ENCODE measurements at places on chromosomes 3 and 15.

- DNase-seq = no peak
Observed at GRCh38 chr3:114214542-114215341, 22.6 kb downstream of the ZNF80 start.

GRCh38 chr3:62833538-62833937 is 41.7 kb downstream of the CADPS start:
- no peak for DNase-seq

DNA sequence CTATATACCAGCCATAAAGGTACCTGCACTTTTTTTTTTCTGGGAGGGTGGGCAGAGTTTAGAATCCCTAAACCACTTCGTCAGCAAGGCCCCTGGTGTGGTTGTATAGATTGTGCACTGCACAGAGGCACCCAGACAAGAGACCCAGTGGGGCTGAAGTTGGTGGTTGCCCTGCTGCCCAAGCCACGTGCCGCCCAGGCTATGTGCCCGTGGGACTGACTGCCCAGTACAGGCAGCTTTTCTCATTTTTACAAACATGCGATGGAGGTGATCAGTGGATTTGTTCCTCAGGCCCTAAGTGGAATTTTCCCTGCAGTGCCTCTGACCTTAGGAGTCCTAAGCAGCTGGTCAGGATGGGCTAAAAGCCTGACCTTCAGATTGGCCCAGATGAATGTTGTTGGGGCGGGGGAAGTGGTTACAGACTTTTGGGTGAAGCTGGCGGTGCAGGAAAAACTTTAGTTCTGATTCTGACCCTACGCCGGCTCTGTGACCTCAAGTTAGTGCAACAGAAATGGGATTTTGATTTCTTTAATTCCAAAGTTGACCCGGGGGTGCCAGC is 34.9 kb upstream of the LIMD1 start:
- no peak for DNase-seq

DNA sequence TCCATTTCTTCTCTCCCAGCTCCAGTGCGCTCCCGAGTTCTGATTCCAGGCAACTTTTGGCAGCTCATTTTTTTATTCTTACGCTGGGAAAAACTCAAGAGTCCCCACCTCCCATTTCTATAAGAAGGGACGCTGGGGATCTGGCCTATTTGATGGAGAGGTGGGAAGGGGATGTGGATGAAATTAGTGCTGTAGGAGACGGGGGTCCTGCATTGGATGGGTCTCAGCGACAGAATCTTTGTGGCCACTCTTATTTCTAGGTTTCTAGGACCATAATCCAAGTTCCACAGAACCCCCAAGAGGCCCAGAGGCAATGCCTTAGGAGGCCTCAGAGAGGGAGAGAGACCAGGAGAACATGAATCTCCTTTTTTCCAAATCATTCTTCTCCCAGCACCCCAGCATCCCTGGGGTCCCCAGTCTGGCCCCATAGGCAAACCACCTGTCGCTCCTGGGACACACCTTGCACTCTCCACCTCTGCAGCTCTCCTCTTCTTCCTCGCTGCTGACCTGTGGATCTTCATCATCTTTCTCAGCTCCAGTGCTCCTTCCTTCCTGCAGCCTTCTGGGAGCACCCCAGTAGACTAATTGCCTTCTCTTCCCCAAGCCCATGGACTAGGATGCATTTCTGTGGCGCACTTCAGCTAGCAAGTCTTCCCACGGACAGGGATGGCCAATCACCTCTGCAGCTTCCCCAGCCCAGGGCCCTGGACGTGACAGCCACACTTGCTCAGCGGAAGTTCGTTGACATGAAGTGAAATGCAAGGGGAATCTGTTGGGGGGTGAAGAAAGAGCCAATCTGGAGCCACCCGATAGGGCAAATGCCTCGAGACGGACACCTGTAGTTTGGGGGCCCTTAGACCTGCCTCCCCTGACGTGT is 100.1 kb upstream of the ALDH1A3 start:
- no peak for DNase-seq

DNA sequence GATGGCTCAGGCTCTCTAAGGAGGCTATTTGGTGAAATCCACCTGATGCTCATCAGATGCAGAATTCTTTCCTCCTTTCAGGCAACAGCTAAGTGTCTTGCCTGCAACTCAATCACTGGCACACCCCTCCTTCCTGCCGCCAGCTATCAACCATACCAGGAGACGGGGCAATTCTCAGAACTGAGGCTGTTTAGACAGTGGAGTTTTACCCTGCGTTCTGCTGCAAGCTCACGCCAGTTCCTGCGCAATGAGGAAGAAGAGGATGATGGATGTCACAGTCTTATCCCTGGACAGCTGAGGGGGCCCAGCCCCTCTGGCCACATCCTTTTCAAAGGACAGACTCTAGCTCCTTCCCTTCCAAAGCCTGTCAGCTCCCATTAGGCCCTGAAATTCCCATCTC is 7.0 kb upstream of the MANF start:
- DNase-seq = no peak

All from inflammatory macrophage treated with lipopolysaccharide for 4 hours (primary cell).